Gastroesophageal sphincter (tissue), 4 donors: ENCODE measurements at places on chromosomes 3 and 15. TPM values are rescaled to one million over a fixed set of nuclear protein-coding genes. Genes with fewer than 3 reads are reported as not detected.

Gene DUOXA1
- total RNA-seq = 1.7 TPM

DNA sequence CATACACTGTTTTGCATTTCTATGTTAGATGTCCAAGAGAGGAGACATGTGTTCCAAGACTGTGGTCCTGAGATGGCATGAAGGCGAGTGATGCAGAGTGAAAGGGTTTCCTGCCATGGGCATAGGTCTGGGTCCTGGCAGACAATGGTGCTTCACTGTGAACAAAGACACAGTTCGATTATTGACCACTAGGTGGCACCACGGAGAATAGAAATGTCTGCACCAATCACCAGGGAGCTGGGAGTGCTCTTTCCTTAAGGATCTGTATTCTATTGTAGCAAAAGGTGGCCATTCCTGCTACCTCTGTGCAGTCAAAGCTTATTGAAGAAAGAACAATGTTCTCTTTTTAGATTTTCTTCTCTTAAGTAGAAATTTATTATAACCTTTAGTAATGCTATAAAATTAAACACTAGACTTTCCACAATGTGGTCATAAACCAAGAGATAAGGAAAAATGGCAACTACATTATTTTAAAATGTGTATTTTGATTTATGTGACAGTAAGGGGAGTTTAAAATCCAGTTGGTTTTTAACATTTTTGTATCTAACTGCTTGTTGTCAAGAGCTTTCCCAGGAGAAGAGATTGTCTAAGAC, 88.7 kb downstream of the GABRG3 start:
- ATAC-seq = no peak

DNA sequence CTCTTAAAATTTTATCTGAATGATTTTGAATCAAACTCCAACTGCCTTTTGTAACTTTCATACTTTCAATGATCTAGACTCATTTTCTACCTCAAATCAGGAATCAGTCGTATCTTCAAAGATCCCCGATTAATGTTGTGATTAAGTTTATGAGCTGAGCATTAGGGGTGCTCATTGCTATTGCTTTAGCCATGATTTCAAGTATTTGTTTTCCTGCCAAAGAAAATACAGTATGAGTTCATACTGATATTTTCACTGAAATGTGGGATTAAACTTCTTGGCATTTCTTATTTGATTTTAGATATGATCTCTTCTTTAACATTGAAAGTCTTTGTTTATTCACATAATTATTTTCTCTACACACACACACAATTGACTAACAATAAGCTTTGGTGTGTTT, 785.6 kb downstream of the NTRK3 start:
- no peak for ATAC-seq

- no peak for ATAC-seq
Measured at GRCh38 chr3:105444725-105445124, 78.0 kb downstream of the ALCAM start.

GRCh38 chr15:33559207-33559890, 248.6 kb downstream of the RYR3 start:
- no peak for ATAC-seq

DNA sequence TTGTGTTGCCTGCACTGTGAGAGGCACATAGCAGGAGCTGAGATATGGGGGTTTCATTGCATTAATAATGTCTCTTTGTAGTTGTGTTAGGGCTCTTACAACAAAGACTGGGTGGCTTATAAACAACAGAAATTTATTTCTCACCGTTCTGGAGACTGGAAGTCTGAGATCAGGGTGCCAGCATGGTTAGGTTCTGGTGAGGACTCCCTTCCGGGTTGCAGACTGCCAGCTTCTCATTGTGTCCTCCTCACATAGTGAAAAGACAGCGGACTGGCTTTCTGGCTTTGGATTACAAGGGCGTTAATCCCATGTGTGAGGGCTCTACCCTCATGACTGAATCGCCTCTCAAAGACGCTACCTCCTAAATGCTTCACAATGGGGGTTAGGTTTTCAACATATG, 20.6 kb downstream of the TMEM108 start:
- no peak for ATAC-seq
